Activated naive CD4-positive, alpha-beta T cell treated with anti-CD3 and anti-CD28 coated beads for 36 hours (primary cell): ENCODE measurements at places on chromosomes 3 and 15. TPM values are rescaled to one million over a fixed set of nuclear protein-coding genes. Genes with fewer than 3 reads are reported as not detected.

Gene NUTM1
- 0.05 TPM for total RNA-seq

Gene SERINC4
- 0.14 TPM for total RNA-seq

Gene NOX5
- total RNA-seq, result not detected

Gene ZNF502
- 0.62 TPM for total RNA-seq

Gene PLA2G4E
- not detected for total RNA-seq

Gene RBP2
- total RNA-seq, result not detected

Gene EPHA3
- total RNA-seq, result not detected

Gene HOMER2
- 2.8 TPM for total RNA-seq

Gene IL16
- total RNA-seq, result 36.4 TPM

Gene CPNE9
- total RNA-seq, result not detected

Gene C3orf33
- 2.7 TPM for total RNA-seq

Gene TUSC7
- not detected for total RNA-seq

Gene RARRES1
- not detected for total RNA-seq

Gene ANKRD34C
- total RNA-seq, result not detected

Gene TMC3
- not detected for total RNA-seq

Gene CCNB2
- 98.2 TPM for total RNA-seq

Gene IRAK2
- total RNA-seq, result 6.9 TPM

Gene ACKR4
- not detected for total RNA-seq

Gene HCLS1
- total RNA-seq, result 240 TPM

Gene ASB14
- not detected for total RNA-seq

Gene ACP3
- not detected for total RNA-seq

Gene CAND2
- 2.7 TPM for total RNA-seq

Gene OXSM
- 10.0 TPM for total RNA-seq

Gene GOLGA8G
- not detected for total RNA-seq

Gene ATP13A5
- not detected for total RNA-seq

Gene ABHD17C
- 7.3 TPM for total RNA-seq

Gene PLA2G4F
- total RNA-seq, result not detected

Gene ZNF662
- 1.5 TPM for total RNA-seq

Gene UTS2B
- total RNA-seq, result not detected

Gene STRIT1
- total RNA-seq, result not detected

Gene LSAMP
- total RNA-seq, result not detected
